ENCODE measurements at places on chromosomes 7 and 10. TPM values are rescaled to one million over a fixed set of nuclear protein-coding genes. Genes with fewer than 3 reads are reported as not detected.

Gene TET1
- 0.16 TPM for polyA plus RNA-seq

Gene ZNF503
- polyA plus RNA-seq, result 14.5 TPM

Gene RBP4
- 0.47 TPM for polyA plus RNA-seq

Gene CCT6A
- polyA plus RNA-seq, result 157 TPM

Gene TMEM225B
- polyA plus RNA-seq, result 0.96 TPM

Gene METTL27
- polyA plus RNA-seq, result 0.45 TPM

Gene ZNF438
- polyA plus RNA-seq, result 3.2 TPM

Gene PGAM1
- polyA plus RNA-seq, result 72.5 TPM

Gene TAS2R41
- polyA plus RNA-seq, result not detected

Gene SFTPA1
- polyA plus RNA-seq, result 0.29 TPM

Gene HGF
- polyA plus RNA-seq, result 0.47 TPM

Gene FAM25C
- not detected for polyA plus RNA-seq

Gene GTPBP10
- polyA plus RNA-seq, result 10.2 TPM

Gene PTPRN2
- 0.40 TPM for polyA plus RNA-seq

Gene IGFBP3
- 13.0 TPM for polyA plus RNA-seq

Gene GET4
- polyA plus RNA-seq, result 43.2 TPM

Gene TBL2
- 7.6 TPM for polyA plus RNA-seq

Gene TDRD1
- 0.04 TPM for polyA plus RNA-seq

Gene LYZL2
- not detected for polyA plus RNA-seq

Gene AMPH
- 0.28 TPM for polyA plus RNA-seq

Gene EIF4H
- 205 TPM for polyA plus RNA-seq

Gene CTAGE4
- 4.3 TPM for polyA plus RNA-seq

Gene CYP3A5
- polyA plus RNA-seq, result 51.2 TPM

Gene SLIT1
- 0.02 TPM for polyA plus RNA-seq

Gene DPY19L1
- 2.1 TPM for polyA plus RNA-seq

Gene GBX1
- not detected for polyA plus RNA-seq

All from esophagus (tissue), 2 donors.